Activated T-helper 17 cell treated with anti-CD3 and anti-CD28 coated beads, Interleukin-2, amount 50 U/mL, for 72 hours (primary cell): ENCODE measurements at places on chromosomes 13 and 19.
A peak's percentile ranks its signal among the peaks of the same experiment; 100 is the strongest.

DNA sequence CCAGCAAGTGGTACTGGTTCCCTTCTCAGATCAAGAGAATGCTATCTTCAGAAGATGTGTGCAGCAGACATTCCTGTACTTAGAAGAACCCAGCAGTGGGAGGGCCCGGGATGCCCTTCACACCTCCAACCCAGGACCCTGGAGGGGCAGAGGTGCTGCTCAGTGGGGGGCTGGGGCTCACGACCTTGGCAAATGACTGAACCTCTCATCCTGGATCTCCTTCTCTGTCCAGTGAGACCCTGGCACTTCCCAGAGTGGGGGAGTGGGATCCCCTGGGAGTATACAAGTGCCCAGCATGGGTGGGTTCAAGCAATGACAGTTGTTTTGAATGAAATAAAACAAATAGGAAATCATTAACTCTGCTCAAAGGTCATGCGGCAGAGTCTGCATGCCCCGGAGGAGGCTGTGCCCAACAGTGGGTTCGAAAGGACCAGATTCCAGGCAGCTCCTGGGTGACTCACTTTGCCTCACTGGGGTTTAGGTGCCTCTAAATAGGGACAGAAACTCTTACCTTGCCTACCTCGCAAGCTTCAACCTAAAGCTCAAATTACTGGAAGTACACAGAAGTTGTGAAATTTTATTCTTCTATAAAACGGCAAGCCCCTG, 26.9 kb downstream of the GGACT start:
- no peak for ATAC-seq

DNA sequence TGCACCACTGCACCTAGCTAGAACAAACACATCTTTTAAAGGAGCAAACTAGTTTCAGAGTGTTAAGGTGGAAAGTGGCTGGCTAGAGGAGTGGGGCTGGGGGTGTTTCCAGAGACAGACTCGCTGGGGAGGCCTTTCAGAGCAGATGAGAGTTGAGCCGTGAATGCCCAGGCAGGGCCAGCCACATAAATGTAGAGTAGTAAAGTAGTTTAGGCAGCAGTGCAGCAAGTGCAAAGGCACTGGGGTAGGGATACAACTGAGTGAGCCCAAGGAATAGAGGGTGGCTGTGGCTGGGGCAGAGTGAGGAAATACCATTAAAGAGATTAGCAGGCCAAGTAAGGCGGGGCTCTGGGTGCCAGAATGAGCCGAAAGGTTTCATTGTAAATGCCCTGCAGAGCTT, 72.0 kb downstream of the ALOX5AP start:
- ATAC-seq, result no peak

DNA sequence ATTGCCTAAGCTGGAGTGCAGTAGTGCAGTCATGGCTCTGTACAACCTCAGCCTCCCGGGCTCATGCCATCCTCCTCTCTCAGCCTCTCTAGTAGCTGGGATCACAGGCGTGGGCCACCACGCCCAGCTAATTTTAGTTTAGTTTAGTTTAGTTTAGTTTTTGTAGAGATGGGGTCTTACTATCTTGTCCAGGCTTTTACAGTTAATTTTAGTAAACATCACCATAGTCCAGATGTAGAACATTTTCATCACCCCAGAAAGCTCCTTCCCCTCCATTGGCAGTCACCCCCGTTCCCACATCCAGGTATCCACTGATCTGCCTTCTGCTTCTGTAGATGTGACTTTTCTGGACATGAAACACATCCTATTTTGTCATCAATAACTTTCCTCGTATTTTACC, 41.1 kb downstream of the DNM2 start:
- ATAC-seq, result no peak

DNA sequence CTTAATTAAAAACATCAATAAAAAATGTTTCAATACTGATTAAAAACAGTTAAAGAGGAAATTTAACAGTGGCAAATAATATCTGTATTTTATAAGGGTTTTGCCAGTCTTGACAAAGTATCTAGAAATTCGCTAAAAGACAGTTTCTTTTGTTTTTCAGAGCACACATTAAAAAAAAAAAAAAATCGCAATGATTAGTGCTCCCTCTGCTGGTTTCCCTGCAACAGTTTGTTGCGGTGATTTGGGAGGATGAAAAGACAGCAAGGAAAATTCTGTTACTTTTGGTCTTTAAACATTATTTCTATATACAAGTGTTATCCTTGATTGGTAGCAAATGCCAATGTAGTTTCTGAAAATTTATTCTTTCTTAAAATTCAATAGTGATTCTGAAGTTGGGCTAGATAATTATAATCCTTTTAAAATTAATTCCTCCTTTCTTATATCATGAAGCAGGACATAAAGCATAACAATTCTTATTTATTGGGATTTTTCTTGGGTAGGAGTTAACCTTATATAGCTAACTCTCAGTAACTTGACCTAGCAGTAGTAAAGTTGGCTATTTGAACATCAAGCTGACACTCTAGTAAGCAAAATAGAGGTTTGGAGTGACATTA, 23.1 kb upstream of the SPRY2 start:
- ATAC-seq, result no peak

DNA sequence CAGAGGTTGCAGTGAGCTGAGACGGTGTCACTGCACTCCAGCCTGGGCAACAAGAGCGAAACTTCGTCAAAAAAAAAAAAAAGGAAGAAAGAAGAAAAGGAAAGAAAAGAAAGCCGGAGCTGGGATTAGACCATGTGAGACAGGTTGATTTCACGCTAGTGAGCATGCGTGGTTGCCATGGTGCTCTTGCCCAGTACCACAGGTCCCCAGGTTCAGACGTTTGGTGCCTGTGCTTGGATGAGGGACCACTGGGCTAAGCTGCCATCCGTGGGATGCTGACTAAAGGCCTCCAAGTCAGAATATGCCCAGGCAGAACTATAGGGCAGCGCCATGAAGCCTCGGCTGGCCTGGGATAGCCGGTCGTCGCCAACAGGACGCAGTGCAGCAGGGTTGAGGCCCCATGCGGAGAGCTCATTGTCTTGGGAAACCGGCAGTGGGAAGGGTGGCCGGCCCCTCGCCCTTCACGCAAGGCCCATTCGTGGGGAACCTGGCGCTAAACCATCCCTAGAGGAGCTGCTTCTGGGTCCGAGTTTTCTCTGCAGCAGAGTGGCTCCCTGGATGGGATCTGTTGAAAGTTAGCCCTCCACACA, 7.2 kb upstream of the TEX101 start:
- ATAC-seq, result no peak

DNA sequence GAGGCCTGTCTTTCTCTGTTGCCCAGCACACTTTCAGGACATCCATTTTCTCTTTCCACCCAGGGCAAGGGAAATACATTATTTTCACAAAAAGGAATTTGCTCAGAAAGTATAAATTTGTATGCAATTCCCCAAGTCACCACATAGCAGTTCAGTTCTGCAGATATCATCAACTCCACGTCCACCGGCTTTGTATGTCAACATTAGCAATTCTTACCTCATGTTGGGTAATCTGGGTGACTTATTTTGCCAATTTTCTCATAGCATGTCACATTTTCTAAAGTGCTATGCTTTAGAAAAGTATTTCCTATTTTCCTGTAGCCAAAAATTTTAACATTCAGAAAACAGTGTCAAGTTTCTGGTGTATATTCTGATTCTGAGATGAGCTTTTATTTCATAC, 501.8 kb downstream of the EFNB2 start:
- ATAC-seq, result no peak

- ATAC-seq, result peak; percentile 53
Measured at GRCh38 chr19:7926021-7926726, at the start of gene CTXN1. CTXN1 (minus strand) TSS chr19:7926135; CDS start chr19:7925538, 597 bp downstream.

- ATAC-seq, result no peak
Measured at GRCh38 chr19:40217027-40217810, 965 bp downstream of the TTC9B start.

- ATAC-seq, result peak; percentile 88
Measured at GRCh38 chr13:26011996-26012821, 39.6 kb downstream of the SHISA2 start.

- no peak for ATAC-seq
Measured at GRCh38 chr19:7326105-7326877, 22.4 kb upstream of the ARHGEF18 start.

DNA sequence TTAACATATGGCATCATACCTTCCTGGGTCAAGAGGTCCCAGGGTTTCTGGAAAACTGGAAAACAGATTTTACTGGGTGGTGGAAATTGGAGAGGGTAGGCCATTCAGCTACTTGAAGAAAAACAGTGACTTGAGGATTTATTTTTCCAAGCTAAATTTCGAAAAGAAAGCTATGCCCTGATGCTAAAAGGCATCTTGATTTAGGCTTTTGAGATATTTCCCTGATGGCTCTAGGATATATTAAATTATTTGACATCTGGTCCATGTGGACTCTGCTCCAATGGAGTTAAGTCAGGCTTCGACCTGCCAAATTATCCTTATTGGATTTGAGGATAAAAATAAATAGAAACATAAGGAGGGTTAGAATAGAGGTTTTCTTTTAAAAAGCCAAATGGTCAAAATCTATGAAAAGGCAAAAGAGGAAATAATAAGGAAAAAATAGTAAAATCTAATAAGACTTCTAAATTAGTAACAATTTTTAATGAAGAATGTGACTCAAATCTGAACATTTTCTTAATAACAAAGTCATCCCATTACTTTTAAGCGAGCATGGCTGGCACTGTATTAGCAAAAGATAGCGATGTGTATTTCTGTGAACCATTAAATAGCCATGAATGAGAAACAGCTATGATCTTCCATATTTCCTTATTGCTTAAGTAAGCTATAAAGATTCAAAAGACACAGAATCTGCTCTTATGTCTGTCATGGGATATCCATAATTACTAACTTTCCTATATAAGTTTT, 190.0 kb upstream of the MIR17HG start:
- no peak for ATAC-seq

- no peak for ATAC-seq
Measured at GRCh38 chr19:30692181-30692811, 320.1 kb downstream of the ZNF536 start.

DNA sequence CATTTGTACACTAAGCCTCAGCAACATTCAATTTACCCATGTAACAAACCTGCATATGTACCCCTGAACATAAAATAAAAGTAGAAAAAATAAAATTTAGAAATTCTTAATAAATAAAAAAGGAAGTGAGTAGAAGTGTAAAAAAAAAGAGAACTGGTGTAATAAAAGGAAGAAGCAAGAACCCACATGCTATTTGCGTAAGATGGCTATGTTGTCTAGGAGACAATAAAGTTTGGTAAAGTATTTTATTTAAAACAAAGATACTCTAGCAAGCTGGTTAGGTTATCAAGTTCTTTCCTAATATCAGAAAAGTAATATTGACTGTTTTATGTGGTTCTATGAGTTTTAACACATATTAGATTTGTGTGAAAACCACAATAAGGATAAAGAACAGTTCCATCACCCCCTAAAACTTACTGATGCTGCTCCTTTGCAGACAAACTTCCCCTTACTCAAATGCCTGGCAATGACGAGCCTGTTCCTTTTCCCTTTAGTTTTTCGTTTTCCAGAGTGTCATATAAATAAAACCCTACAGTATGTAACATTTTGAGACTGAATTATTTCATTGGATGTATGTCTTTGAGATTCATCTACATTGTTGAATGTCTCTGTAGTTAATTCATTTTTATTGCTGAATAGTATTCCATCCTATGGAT, 98.9 kb downstream of the TNFSF13B start:
- no peak for ATAC-seq

GRCh38 chr19:33193269-33193864, 763 bp upstream of the LRP3 start:
- no peak for ATAC-seq

GRCh38 chr13:108677806-108678205, 48.4 kb downstream of the MYO16 start:
- no peak for ATAC-seq

GRCh38 chr13:79196366-79196765, 209.7 kb downstream of the RBM26 start:
- ATAC-seq, result peak; percentile 61

GRCh38 chr19:14449321-14449720, 16.2 kb downstream of the PKN1 start:
- no peak for ATAC-seq

DNA sequence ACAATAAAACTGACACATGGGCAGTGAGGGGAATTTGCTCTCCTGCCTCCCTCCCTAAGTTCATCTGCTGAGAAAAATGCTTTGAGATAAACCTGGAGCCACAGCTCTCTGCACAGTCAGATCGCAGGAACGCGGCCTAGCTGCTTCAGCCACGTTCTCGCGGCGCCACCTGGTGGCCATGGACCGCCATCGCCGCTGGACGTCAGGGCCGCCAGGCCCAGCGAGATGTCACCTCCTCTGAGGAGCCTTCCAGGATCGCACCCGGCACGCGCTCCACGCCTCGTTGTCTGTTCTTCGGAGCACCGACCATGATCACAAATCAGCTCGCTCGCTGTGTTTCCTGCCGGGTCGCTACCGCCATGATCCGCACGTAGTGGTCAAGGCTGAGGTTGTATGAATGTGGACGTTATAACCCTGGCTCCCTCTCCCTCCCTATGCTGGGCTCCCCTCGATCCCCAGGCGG, 20.6 kb upstream of the USP29 start:
- ATAC-seq, result peak; percentile 60

GRCh38 chr13:57996717-57997116, 365.2 kb downstream of the PCDH17 start:
- no peak for ATAC-seq

GRCh38 chr19:36805364-36805763, 32.8 kb upstream of the ZNF850 start:
- ATAC-seq, result no peak

GRCh38 chr13:24610956-24611355, 69.3 kb upstream of the ATP12A start:
- ATAC-seq, result no peak

- ATAC-seq, result no peak
Measured at GRCh38 chr19:1584500-1585242, 8.0 kb downstream of the MBD3 start.

GRCh38 chr13:38582133-38582532, 104.7 kb upstream of the FREM2 start:
- ATAC-seq, result no peak

- no peak for ATAC-seq
Measured at GRCh38 chr13:52130641-52131040, 1.8 kb upstream of the NEK5 start.

- ATAC-seq, result no peak
Measured at GRCh38 chr19:1235625-1236538, 1.9 kb downstream of the CBARP start.

- no peak for ATAC-seq
Measured at GRCh38 chr13:99991828-99992775, 10.5 kb downstream of the ZIC2 start.

- no peak for ATAC-seq
Measured at GRCh38 chr13:50635504-50635903, 208.0 kb downstream of the DLEU7 start.

- ATAC-seq, result no peak
Measured at GRCh38 chr19:5070930-5071329, 102.0 kb downstream of the KDM4B start.

DNA sequence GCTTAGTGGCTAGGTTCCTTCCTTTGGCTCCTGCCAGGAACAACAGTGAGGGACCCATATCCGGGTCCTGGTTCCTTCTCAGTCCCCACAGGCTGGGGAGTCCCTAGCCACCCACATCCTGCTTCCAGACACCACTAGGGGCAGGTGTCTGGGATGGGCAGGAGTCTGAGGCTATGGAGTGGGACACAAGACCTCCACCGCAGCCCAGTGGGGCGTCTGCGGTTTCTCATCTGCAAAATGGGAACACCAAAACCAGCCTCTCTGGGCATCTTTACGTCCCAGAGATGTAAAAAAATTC, 879 bp upstream of the FCGBP start:
- ATAC-seq, result no peak
